ENCODE measurements at places on chromosomes 7 and 10. TPM values are rescaled to one million over a fixed set of nuclear protein-coding genes. Genes with fewer than 3 reads are reported as not detected.

Gene ANKRD1
- 913 TPM for total RNA-seq

Gene SFRP5
- 0.14 TPM for total RNA-seq

Gene PARP12
- total RNA-seq, result 58.5 TPM

Gene DEPP1
- total RNA-seq, result 8.0 TPM

Gene CLCN1
- total RNA-seq, result not detected

Gene GTF2IRD1
- 20.4 TPM for total RNA-seq

Gene GATA3
- total RNA-seq, result 17.6 TPM

Gene PRF1
- 0.14 TPM for total RNA-seq

Gene CTNNA3
- 0.75 TPM for total RNA-seq

Gene TRIP6
- 86.9 TPM for total RNA-seq

Gene TRIM50
- total RNA-seq, result not detected

Gene GJD4
- total RNA-seq, result not detected

Gene COA1
- 47.0 TPM for total RNA-seq

Gene DPYSL4
- total RNA-seq, result 26.1 TPM

Gene PHKG1
- not detected for total RNA-seq

Gene SBDS
- 140 TPM for total RNA-seq

Gene AS3MT
- 0.34 TPM for total RNA-seq

Gene PWWP2B
- total RNA-seq, result 14.1 TPM

Gene LRRD1
- total RNA-seq, result 0.27 TPM

Gene ZNF722
- total RNA-seq, result not detected

Gene ZNF282
- total RNA-seq, result 26.9 TPM

Gene NODAL
- 0.43 TPM for total RNA-seq

Gene BTAF1
- total RNA-seq, result 29.2 TPM

Gene SPDYE11
- not detected for total RNA-seq

Gene MSS51
- 0.87 TPM for total RNA-seq

Gene MLXIPL
- total RNA-seq, result 0.41 TPM

Gene CALHM3
- not detected for total RNA-seq

Measured in astrocyte (in vitro differentiated cells and primary cell).